OCI-M1 (cell line): ENCODE measurements at places on chromosomes 1 and 21.

DNA sequence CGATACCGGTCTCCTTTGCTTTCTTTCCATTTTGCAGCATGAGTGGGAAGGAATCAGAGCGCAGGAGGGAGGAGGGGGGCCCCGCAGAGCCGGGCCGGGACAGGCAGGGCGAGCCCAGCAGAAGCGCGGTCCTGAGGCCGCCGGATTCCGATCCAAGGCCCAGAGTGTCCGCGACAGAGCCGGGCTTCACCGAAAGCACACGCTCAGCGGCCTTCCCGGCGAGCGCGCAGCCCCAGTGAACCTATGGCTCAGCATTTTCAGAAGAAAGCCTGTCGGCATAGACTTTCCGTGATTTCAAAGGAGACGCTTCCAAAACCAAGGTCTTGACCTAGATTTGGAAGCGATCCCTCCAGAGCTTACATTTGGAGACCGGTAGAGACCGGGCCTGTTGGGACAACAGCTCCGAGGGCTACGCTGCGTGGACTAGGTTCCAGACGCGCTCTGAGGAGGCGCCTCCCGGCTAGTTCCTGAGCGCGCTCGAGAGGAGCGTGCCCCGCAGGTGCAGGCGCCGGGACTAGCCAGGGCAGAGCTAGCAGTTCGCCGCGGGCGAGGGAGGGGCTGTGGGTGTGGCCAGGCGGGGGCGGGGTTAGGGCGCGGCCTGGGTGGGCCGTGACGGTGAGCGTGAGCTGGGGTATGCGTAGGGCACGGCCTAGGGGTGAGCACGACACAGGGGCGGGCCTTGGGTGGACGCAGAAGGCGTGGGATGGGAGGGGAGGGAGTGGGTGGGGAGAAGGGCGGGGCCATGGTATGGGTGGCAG, 27.8 kb upstream of the PRSS38 start:
- peak; percentile 87 for DNase-seq

DNA sequence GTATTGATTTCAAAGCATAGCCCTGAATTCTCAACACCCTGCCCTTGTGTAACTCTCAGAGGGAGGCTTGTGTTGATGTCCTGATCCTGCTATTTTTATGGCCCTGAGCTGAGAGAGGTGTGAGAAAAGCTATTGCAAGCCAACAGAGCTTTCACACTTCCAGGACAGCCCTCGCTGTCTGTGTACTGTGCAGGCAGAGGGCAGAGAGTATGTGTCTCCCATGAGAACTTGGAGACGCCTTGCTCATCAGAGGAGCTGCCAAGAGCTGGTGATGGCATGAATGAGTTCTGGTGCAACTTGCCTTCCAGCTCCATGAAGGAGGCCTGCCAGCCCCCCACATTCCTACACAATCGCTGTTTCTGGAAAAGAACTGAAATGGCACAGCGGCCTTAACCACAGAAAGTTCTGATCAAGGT, 144.1 kb upstream of the AJAP1 start:
- DNase-seq: no peak

- DNase-seq: no peak
Observed at GRCh38 chr1:185603158-185603557, 131.0 kb upstream of the HMCN1 start.

GRCh38 chr1:232968391-232968790, 18.0 kb downstream of the NTPCR start:
- DNase-seq: no peak

GRCh38 chr21:32143241-32143939, 135.5 kb downstream of the MIS18A start:
- DNase-seq: no peak
